ENCODE measurements at places on chromosomes 3 and 15. TPM values are rescaled to one million over a fixed set of nuclear protein-coding genes. Genes with fewer than 3 reads are reported as not detected.

GRCh38 chr15:56731548-56731947 is 1.8 kb downstream of the ZNF280D start:
- H3K27me3 ChIP-seq: no peaks in the 10 kb centered on the region
- H3K4me1 ChIP-seq: peaks cover 7% of the 10 kb centered on the region
- H3K36me3 ChIP-seq: no peaks in the 10 kb centered on the region

GRCh38 chr3:52845157-52845556 is 10.3 kb upstream of the MUSTN1 start:
- peaks cover 4% of the 10 kb centered on the region for H3K4me1 ChIP-seq
- H3K36me3 ChIP-seq: no peaks in the 10 kb centered on the region
- no peaks in the 10 kb centered on the region for H3K27me3 ChIP-seq
- H3K27ac ChIP-seq: peak overlapping the region; percentile 57
- no peak overlapping the region for H3K4me3 ChIP-seq

DNA sequence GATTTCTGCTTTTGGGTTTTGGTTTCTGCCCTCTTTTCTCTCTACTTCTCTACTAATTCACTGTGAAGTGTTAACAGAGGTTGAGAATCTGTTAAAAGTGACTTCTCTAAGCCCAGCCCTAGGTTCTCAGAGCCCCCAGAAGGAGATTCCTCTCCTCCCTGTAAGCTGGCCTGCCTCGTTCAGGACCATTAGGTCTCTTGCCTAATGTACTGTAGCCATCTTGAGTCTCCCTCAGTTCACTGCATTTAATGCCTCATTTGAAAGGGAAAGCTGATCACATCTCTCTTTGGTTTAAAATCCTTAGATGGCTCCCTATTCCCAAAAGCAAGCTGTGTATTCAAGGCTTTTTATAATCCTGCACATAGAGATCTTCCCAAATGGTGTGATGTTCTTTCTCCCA is 16.3 kb downstream of the RTP1 start:
- no peaks in the 10 kb centered on the region for H3K36me3 ChIP-seq
- peaks cover 5% of the 10 kb centered on the region for H3K4me1 ChIP-seq
- H3K27me3 ChIP-seq: no peaks in the 10 kb centered on the region
- no peak overlapping the region for H3K4me3 ChIP-seq

HES1 gene
- 44.3 TPM for total RNA-seq

DNA sequence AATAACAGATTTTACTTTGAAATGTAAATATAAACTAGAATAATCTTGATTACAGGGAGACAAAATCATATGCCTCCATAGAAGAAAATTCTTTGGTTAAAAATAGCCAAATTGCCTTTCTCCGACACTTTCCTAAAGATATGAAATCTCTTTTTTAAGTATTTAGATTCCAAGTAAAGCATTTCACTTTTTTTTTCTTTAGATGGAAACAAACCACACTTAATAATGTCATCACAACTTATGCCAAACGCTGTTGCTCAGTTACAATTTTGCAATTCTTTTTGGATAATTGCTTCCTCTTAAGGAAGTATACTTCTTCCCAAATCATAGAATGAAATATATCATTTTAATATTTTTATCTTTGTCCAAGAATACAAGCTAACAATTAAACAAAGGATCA is 294.1 kb upstream of the ARL6 start:
- DNase-seq: no peak
- no peak overlapping the region for H3K27ac ChIP-seq
- no peaks in the 10 kb centered on the region for H3K27me3 ChIP-seq
- H3K4me3 ChIP-seq: no peak overlapping the region
- no peaks in the 10 kb centered on the region for H3K4me1 ChIP-seq

PLCD1 gene
- total RNA-seq: 50.0 TPM

DNA sequence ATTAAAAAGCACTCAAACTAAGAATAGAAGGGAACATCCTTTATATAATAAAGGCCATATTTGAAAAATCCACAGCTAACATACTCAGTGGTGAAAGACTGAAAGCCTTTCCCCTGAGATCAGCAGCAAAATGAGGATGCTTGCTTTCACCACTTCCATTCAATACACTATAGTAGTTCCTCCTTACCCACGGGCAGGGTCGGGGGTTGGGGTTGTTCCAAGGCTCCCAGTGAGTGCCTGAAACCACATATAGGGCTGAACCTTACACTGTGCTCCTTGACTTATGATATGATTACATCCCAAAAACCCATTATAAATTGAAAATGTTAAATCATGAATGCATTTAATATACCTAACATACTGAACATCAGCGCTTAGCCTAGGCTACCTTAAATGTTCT is 37.7 kb downstream of the ALDH1L1 start:
- no peak overlapping the region for H3K27ac ChIP-seq
- peaks cover 4% of the 10 kb centered on the region for H3K36me3 ChIP-seq
- no peaks in the 10 kb centered on the region for H3K27me3 ChIP-seq
- DNase-seq: no peak

FAM107A gene
- total RNA-seq: 180 TPM

DNA sequence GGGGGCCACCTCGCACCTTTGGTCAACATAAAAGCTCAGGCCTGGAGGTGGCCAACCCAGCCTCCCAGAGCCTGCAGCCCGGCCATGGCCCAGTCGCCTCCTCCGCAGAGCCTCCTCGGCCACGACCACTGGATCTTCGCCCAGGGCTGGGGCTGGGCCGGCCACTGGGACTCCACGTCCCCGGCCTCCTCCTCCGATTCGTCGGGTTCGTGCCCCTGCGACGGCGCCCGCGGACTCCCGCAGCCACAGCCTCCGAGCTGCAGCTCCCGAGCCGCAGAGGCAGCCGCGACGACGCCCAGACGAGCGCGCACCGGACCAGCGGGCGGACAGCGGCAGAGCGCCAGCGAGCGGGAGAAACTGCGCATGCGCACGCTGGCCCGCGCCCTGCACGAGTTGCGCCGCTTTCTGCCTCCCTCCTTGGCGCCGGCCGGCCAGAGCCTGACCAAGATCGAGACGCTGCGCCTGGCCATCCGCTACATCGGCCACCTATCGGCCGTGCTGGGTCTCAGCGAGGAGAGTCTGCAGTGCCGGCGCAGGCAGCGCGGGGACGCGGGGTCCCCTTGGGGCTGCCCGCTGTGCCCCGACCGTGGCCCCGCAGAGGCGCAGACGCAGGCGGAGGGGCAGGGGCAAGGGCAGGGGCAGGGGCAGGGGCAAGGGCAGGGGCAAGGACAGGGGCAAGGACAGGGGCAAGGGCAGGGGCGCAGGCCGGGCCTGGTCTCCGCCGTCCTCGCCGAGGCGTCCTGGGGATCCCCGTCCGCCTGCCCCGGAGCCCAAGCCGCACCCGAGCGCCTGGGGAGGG is at the start of gene MESP2:
Gene MESP2, plus strand, starts transcription at position 59 of the 799 bp plus-strand sequence. Its CDS starts 26 bp downstream, at position 85.
- peak; percentile 95 for DNase-seq
- no peaks in the 10 kb centered on the region for H3K27me3 ChIP-seq
- H3K36me3 ChIP-seq: no peaks in the 10 kb centered on the region
- H3K4me3 ChIP-seq: no peak within 1 kb of the TSS

DNA sequence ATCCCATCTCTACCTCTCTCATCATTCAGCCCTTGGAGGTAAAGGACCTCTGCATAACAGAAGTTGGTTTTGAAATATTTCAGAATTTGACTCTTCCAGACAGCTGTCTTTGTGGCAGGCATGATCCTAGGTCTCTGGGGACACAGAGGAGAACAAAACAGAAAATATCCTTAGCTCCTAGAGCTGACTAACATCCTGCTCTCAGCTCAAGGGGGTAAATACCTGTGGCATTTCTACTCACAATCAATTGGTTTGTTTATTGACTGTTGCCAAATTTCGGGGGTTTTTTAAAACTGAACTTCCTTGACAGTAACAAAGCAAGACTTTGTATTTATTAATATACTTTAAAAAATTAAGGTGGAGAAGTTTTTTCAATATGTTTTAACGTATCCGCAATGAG is 78.8 kb downstream of the EOMES start:
- H3K4me3 ChIP-seq: no peak overlapping the region
- peaks cover 13% of the 10 kb centered on the region for H3K4me1 ChIP-seq
- H3K27ac ChIP-seq: no peak overlapping the region
- DNase-seq: no peak
- no peaks in the 10 kb centered on the region for H3K27me3 ChIP-seq

GNAI2 gene
- 245 TPM for total RNA-seq

GHSR gene
- not detected for total RNA-seq

SLC9C1 gene
- 1.2 TPM for total RNA-seq

DNA sequence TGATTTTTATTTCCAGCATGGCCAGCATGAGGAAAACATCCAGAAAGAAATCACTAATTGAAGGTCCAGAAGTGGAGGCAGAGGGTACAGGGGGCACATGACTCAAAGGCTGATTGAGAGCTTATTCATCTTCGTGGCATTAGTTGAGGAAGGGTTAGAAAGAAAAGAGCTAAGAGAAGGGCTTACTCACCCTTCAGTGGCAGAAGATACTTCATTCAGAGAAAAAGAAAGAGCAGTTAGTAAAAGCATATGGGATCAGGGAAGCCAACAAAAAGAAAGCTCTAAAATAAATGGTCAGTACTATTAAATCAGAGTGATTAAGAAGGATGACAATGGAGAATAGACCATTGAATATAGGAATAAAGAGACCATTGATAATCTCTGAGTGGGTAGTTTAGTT is 25.2 kb downstream of the GAP43 start:
- no peak overlapping the region for H3K27ac ChIP-seq
- H3K36me3 ChIP-seq: no peaks in the 10 kb centered on the region
- no peak for DNase-seq
- H3K4me1 ChIP-seq: no peaks in the 10 kb centered on the region

- no peak overlapping the region for H3K27ac ChIP-seq
- H3K4me3 ChIP-seq: no peak overlapping the region
- H3K27me3 ChIP-seq: no peaks in the 10 kb centered on the region
Measured at GRCh38 chr3:178451799-178452198, 84.4 kb upstream of the KCNMB2 start.

Measured in kidney (tissue), 22 donors.